Astrocyte (in vitro differentiated cells and primary cell): ENCODE measurements at places on chromosomes 6 and 20. TPM values are rescaled to one million over a fixed set of nuclear protein-coding genes. Genes with fewer than 3 reads are reported as not detected.

DNA sequence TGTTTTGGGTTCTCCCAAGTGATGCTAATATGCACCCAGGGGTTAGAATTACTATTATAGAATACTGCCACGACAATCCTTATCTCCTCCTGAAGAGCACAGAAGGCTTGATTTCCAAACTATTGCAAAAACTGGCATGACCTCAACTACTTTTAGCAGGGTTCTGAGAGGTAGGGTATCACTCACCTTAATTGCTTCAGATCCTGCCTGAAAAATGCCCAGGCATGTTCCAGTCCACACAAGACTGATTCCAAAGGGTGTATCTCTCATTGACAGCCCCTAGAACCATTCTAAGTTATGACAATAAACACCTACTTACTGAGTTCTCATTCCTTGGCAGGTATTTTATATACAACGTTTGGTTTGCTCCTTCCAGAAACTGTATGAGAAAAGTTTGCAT, 5.0 kb upstream of the DSE start:
- no peak for DNase-seq
- H3K4me1 ChIP-seq: peaks cover 11% of the 10 kb centered on the region
- no peaks in the 10 kb centered on the region for H3K27me3 ChIP-seq
- no peak overlapping the region for H3K4me3 ChIP-seq
- H3K36me3 ChIP-seq: no peaks in the 10 kb centered on the region

DNA sequence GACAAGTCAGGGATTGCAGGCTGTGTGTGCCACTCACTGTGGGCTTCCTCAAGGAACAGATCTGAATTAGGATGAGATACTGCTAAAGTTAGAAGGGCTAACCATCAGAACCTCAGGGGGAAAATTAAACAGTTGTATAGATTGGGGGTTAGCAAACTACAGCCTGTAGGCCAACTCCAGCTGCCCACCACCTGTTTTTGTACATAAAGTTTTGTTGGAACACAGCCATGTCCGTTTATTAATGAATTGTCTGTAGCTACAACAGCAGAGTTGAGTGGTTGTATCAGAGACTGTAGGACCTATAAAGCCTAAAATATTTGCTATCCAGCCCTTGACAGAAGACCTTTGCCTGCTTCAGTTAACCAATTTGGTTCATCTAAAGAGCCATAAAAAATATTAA, 127.2 kb upstream of the ECI2 start:
- no peaks in the 10 kb centered on the region for H3K27me3 ChIP-seq
- no peaks in the 10 kb centered on the region for H3K4me1 ChIP-seq
- no peak overlapping the region for H3K4me3 ChIP-seq
- H3K36me3 ChIP-seq: no peaks in the 10 kb centered on the region
- H3K27ac ChIP-seq: no peak overlapping the region

DNA sequence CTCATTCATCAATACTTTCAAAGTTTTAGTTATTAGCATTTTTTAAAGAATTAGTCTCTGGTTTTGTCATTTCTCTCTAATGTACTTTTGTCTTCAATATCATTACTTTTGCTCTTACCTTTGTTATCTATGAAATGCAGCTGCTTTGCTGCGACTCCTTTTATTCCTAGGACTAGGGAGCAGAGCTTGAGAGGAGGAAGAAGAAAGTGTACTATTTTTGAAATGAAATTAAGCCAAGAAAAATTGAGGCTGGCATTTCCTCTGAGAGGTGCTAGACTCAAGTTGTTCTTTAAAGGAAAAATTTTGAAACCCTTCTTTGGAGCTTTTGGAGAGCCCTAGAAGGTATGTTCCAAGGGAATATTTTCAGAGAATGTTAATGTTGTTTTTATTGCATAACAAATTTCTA, 48.3 kb upstream of the MRAP2 start:
- H3K27me3 ChIP-seq: no peaks in the 10 kb centered on the region
- DNase-seq: no peak
- no peaks in the 10 kb centered on the region for H3K4me1 ChIP-seq
- no peak overlapping the region for H3K27ac ChIP-seq

The SLC24A3 gene
- total RNA-seq: 0.65 and 0.79 TPM in 2 replicates
